ENCODE measurements at places on chromosomes 13 and 19.

DNA sequence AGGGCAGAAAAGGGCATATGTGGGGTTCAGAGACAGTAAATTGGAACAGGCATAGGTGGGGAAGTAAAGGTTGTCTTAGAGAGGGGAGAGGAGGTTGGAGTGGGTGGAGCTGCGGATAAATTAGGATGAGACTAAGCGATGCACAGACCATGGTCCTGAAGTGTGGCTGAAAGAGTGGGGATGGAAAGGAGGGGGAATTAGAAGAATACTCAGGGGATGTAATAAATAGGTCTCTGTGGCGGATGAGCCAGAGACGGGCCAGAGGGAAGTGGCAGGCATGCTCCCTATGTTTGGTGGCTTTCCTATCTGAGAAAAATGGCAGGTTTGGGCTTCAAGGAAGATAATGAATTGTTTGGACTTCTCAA, 123.4 kb downstream of the OLFM4 start:
- no peak for DNase-seq

- DNase-seq, result no peak
These were observed 25.4 kb downstream of the POP4 start for GRCh38 chr19:29631450-29631849.

GRCh38 chr13:30364876-30365275, 57.4 kb upstream of the UBE2L5 start:
- no peak for DNase-seq

DNA sequence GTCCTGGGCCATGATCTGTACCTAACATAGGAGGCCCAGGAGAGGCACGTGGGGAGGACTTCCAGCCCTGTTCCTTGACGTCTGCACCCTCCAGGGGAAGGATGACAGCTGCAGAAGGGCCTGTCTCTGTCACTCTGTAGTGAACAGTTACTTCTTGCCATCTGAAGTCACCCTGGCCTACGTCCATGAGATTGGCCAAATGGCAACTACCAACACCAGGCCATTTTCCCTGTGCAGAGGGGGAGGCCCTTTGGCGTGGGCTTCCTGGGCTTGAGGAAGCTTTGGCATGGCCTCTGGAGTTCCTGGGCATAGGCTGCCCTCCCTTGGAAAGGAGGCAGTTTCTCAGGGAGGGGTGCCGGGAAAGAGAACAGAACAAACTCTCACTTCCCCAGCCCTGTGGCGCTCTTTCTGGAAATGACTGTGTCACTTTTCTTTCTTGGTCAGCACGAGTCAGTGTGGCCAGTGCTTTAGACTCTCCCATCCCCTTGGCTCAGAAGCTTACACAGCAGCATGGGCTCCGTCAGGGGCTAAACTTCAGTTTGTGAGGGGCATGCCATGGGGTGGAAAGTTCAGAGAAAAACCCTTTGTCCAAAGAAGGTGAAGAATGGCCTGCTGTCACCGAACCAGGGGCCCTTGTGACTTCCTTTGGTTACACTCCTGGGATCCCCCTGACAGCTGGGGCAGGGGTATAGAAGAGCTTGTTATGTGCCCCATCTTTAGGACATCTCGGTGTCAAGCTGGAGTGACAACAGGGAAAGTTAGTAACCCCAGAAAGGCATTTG, 5.3 kb downstream of the CARM1 start:
- DNase-seq, result no peak

DNA sequence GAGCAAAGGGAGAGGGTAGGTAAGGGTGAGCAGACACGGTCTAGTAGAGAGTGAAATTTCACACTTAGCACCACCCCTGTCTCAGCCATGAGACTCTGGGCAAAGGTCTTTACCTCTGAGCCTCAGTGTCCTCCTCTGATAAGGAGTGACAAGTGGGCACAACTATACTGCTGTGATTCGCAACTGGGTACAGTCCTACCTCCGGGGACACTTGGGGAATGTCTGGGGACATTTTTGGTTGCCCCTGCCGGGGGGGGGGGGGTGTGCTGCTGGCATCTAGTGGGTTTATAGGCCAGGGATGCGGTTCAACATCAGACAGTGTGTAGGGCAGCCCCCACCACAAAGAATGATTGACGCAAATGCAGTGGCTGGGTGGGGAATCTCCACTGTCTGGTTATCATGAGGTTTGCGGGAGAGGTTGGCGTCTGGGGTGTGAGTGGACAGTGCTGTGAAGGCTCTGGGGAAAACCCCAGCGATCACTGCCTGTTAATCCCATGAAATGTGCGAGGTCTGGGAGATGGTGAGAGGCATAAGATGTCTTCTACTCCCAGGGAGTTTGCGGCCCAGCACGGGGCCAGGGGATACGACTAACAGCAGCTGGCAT, 4.3 kb downstream of the NACC1 start:
- DNase-seq, result no peak

- DNase-seq, result no peak
These were observed 14.4 kb downstream of the ACP7 start for GRCh38 chr19:39098365-39099269.

DNA sequence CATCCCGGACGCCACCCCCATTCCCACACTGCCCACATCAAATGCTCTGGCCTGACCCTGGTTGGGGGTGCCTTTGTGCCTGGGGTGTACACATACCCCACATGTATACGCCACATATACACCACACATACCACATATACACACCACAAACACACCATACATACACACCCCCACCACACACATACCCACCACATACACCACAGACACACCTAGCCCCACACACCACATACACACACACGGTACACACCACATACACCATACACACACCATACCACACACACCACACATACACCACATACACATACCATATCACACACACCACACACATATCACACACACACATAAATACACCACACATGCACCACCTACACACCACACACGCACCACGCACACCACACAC, 10.2 kb downstream of the ERFL start:
- DNase-seq, result no peak

GRCh38 chr19:16562608-16563025, 9.6 kb downstream of the SLC35E1 start:
- no peak for DNase-seq

GRCh38 chr19:30281906-30282305, 90.3 kb upstream of the ZNF536 start:
- no peak for DNase-seq

DNA sequence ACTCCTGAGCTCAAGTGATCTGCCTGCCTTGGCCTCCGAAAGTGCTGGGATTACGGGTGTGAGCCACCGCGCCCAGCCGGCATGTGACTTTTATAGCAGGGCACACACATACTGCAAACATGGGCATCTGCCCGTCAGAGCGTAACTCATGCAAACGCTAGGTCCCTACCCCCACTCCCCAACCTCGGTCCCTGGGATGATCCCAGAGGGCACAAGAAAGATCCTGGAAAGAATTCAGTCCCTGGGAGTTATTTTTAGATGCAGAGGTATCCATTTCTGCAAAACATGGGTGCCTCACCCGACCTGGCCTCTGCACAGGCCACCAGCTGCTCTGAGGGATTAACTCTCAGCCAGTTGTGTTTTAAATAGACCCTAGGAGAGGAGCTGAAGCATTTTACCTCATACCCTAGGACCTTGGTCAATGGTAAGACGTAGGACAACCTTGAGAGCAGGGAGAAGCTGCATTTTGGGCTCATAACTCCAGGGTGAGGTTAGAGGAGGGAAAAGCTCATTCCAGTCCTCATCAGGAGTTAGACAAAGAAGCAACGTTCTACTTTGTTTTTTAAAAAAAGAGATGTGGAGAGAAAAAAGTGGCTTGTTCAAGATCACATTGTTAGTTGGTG, 10.8 kb downstream of the TMEM38A start:
- DNase-seq, result no peak

DNA sequence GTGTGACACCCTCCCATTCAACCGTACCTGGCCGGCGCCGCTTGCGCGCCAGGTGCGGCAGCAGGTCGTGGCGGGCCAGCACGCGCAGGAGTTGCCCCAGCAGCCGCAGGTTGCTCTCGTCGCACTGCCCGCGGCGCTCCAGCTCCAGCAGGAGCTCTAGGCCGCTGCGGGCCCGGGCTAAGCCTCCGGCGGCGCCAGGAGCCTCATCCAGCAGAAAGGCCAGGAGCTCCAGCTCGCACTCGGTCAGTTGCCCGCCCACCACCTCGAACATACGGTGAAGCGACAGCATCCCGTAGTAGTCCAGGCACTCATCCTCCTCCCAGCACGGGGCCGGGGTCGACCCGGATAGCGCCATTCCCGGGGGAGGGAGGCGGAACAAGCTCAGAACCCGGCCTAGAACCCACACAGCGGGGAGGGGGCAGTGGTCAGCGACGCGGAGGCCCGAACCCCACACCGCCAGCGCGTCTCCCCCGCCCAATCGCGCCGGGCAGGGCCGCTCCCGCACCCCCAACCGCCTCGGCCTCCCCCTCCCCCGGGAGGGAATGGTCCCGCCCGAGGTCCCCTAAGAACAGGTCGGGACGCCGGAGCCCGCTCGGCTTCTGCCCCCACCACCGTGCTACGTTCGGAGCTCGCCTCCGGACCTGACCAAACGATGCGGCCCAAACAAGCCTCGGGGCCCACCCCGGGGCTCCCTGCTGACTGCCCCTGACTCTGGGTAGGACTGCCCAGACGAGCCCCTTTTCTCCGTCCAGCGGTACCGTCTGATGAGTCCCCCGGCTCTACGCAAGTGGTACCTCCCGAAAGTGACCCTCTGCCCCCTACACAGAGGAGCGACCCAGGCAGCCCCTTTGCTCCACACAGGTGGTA, 591 bp downstream of the DEDD2 start:
- DNase-seq, result peak; percentile 89

- DNase-seq, result no peak
These were observed 28.6 kb downstream of the PAK4 start for GRCh38 chr19:39154100-39154628.

- DNase-seq, result no peak
These were observed 342.6 kb downstream of the MZT1 start for GRCh38 chr13:72384879-72385278.

DNA sequence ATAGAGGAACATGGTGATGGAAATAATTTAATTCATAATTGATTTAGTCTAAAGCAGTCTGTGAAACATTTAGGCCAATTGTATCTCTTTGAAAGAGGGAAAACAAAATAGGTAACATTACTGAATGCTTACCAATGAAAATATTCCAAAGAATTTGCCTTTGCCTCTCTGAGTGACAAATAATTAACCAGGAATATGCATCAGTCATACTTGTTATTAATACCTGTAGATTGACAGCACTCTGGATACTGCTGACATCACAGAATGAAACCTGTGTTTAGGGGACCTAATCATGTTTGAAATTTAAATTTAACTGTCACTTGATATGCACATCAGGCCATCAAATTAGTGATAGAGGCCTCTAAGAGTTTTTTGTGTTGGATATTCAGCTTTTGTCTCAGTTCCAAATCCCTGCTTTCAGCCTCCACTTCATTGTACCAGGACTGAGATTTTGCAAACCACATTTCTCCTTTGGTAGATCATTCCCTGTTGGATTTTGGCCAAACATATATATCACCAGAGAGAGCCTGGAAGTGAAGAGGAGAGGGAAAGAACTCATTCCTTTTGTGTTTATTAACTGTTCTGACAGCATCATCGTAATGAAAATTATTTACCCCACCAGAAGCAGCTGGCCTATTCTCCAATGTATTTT, 64.8 kb upstream of the KLHL1 start:
- no peak for DNase-seq

GRCh38 chr19:46785980-46786235, 2.5 kb downstream of the SLC1A5 start:
- no peak for DNase-seq

DNA sequence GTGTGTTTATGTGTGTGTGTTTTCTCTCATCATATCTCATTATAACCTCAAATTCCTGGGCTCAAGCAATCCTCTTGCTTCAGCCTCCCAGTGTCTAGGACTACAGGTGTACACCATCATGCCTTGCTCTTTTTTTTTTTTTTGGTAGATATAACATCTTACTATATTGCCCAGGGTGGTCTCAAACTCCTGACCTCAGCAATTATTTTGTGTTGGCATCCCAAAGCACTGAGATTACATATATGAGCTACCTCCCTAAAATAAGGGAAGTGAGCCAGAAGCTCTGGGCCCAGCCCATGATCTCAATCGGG, 448 bp upstream of the ZNF543 start:
- DNase-seq, result no peak

DNA sequence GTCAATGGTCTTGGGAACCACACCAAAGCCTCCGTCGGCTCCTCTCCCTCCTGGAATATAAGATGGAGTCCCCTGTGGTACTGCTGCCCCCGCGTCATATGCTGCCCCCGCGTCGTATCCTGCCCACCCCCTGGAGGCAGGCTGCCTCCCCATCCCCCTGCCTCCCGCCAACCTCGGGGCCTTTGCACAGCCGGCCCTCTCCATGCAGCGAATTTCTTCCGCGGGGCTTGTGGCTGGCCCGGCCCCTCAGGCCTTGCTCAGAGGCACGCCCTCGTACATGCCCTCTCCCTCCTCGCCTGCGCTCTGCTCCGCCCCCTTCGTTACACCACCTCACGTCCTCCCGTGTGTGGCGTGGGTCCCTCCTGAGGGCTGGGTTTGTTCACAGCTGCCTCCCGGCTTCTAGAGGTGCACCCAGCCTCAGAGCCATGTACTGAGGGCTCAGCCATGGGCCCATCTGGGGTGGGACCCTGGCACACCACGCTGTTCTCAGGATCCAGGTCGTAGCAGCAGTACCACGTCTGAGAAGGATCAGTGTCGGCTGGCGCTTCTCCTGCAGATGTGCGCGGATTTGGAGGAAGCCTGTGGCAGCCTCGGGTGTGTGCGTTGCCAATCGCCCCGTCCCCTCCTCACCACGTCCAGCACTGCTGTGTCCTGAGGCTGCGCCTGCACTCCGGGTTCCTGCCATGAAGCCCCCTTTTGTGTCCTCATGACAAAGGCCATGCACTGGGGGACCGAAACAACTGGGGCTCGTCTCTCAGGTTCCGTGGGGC, 47.7 kb downstream of the MCF2L start:
- DNase-seq, result no peak

DNA sequence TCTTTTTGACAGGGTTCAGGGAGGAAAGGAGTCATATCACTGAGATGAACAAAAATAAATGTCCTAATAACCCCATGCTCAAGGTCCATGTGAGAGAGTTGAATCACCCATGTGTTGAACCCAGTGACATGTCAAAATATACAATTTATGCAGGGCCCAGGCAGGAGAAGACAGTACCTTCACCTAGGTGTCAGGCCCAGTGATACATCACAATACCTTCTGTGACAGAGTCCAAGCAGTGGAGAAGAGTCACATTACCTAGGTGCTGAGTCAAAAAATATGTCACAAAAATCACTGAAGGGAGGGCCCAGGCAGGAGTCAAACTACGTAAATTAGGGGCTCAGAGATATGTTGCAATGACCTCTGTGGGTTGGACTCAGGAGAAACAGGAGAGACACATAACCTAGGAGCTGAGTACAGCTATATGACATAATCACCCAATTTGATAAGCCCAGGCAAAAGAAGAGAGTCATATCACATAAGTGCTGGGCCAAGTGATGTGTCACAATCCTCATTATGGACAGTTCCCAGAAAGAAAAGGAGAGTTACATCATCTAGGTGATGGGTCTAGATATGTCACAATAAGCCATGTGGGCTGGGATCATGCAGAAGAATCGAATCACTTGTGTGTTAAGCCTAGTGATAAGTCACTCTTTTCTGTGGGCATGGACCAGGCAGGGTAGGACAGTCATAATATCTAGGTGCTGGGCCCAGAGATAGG, 13.8 kb upstream of the ZNF724 start:
- DNase-seq, result no peak
